ENCODE measurements at places on chromosomes 6 and 20.

- ATAC-seq, result no peak
These were observed 89.0 kb upstream of the SUPT3H start for GRCh38 chr6:45466686-45467085.

GRCh38 chr20:21741266-21741665, 35.8 kb downstream of the PAX1 start:
- no peak for ATAC-seq

- ATAC-seq, result no peak
These were observed 231.3 kb upstream of the MAP3K7 start for GRCh38 chr6:90818163-90818562.

GRCh38 chr6:20652299-20653084, 118.2 kb downstream of the CDKAL1 start:
- peak; percentile 89 for ATAC-seq

DNA sequence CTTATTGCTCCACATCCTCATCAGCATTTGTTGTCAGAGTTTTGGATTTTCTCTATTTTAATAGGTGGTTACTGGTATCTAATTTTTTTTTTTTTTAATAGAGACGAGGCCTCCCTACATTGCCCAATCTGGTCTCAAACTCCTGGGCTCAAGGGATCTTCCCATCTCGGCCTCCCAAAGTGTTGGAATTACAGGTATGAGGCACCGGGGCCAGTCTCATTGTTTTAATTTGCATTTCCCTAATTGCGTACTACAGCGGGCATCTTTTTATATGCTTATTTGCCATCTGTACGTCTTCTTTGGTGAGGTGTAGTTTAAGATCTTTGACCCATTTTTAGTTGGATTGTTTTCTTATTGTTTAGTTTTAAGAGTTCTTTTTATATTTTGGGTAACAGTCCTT, 210.4 kb upstream of the SULF2 start:
- no peak for ATAC-seq

GRCh38 chr6:90226257-90226656, 70.4 kb downstream of the BACH2 start:
- ATAC-seq, result 0 out of 3 replicates have a peak, but pooled peaks have one; percentile 28

GRCh38 chr20:36147690-36148089, 6.8 kb upstream of the EPB41L1 start:
- no peak for ATAC-seq

GRCh38 chr6:110461376-110461775, 15.0 kb downstream of the SLC22A16 start:
- no peak for ATAC-seq

DNA sequence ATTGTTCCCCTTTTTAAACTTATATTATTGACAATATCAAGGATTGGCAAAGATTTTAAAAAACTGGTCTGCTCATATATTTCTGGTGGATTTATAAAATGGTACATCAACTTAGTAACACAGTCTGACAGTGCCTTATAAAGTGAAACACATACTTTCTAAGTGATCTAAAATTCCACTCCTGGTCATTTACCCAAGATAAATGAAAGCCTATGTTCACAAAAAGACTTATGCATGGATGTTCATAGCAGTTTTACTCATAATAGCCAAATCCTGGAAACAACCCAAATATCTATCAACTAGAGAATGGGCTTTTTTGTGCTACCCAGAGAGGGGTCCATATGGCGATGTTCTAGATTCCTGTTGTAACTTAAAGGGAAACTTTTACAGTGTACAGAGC, 222.4 kb upstream of the FAM83B start:
- peak; percentile 31 for ATAC-seq

DNA sequence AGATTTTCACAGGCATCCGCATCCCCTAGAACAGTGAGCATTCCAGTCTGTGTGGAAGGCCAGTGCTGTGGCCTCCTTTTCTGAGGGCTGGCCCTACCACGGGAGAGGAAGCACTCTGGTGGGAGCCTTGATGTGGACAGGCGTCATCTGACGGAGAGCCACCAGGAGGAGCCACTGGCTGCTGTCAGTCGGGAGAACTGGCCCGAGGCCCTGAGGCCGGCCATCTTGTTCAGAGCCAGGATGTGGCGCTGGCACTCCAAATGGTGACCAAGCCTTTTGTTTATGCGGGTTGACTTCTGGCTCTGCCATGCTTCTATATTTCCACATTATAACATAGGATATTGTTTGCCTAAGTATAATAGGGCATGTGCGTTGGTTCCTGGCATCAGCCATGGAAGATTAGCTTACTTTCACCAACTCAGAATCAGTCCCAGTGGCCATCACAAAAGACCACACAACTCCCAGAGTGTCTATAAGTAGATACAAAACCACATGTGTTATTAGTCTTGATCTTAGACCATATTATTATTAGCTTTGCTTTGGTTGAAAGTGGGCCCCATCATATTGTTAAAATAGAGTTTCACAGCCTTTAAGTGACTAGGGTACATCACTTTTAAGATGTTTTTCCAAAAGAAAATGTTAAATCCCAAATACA, 273.9 kb upstream of the TAB2 start:
- peak; percentile 83 for ATAC-seq

DNA sequence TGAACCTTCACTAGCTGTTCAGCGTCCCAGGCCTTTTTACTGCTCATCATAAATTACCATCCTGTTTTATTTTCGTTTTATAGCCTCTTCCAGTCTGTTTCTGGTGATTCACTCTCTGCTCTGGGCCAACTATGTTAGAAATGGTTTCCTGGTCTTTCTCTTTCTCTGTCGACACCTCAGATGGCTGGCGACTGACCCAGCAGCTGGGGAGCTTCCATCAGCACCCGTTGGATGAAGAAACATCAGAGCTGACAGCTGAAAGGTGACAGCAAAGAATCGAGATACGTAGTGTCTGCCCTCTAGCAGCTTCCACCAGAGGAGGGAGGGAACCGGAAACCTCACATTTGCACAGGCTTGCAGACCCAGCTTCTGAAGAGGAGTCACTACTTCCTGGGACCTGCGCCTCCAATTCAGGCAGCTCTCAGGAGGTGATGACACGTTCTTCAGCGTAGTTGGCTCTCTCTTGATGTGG, 82.9 kb upstream of the MLN start:
- ATAC-seq, result peak; percentile 91

DNA sequence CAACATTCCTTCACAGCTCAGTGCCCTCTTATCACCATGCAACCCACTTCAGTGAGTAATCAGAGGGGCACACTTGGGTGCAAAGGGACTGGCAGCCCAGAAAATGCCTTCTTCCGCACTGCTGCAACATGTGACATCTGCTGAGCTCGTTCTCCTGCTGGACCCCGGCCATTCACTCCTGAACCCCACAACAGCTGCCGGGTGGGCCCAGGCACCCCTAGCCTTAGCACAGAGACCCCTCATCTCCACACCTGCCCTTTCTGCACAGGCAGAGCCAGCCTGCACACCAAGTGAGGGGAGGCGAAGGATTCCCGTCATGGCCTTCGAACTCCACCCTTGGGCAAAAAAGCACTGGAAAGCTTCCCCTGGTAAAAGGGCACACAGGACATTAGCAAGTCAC, 164.3 kb upstream of the RIN2 start:
- ATAC-seq, result no peak

DNA sequence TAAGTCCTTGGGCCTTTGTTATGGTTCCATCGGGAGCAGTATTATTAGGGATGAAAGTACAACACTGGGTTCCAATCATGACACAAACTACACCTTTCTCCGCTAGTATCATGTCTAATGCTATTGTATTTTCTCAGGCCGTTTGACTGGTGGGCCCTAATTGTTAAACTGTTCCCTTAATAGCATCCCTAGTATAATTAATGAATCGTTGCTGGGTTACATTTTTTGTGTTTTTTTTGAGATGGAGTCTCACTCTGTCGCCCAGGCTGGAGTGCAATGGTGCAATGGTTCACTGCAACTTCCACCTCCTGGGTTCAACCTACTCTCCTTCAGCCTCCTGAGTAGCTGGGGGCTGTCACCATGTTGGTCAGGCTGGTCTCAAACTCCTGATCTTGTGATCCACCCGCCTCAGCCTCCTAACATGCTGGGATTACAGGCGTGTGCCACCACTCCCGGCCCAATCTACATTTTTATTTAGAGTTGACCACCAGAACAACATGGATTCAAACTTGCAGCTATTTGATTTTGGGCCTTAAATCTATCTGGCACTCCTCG, 4.1 kb upstream of the ZNFX1 start:
- ATAC-seq, result no peak
